MCF 10A (cell line): ENCODE measurements at places on chromosomes 13 and 19. TPM values are rescaled to one million over a fixed set of nuclear protein-coding genes. Genes with fewer than 3 reads are reported as not detected.
A peak's percentile ranks its signal among the peaks of the same experiment; 100 is the strongest.

GRCh38 chr19:47863514-47863936 is 4.5 kb downstream of the TPRX2 start:
- H3K4me1 ChIP-seq = no peaks in the 10 kb centered on the region
- no peaks in the 10 kb centered on the region for H3K36me3 ChIP-seq
- no peak overlapping the region for H3K27ac ChIP-seq
- DNase-seq = peak; percentile 85

- no peak for DNase-seq
- no peaks in the 10 kb centered on the region for H3K27me3 ChIP-seq
- no peak overlapping the region for H3K4me3 ChIP-seq
- no peak overlapping the region for H3K27ac ChIP-seq
- peaks cover 80% of the 10 kb centered on the region for H3K4me1 ChIP-seq
Measured at GRCh38 chr19:35119091-35119490, 3.5 kb downstream of the FXYD3 start.

- H3K4me1 ChIP-seq = no peaks in the 10 kb centered on the region
- no peaks in the 10 kb centered on the region for H3K27me3 ChIP-seq
- DNase-seq = no peak
Measured at GRCh38 chr13:90402102-90402501, 945.4 kb upstream of the MIR17HG start.

- no peaks in the 10 kb centered on the region for H3K27me3 ChIP-seq
- no peak overlapping the region for H3K27ac ChIP-seq
- DNase-seq = no peak
- peaks cover 72% of the 10 kb centered on the region for H3K36me3 ChIP-seq
- H3K4me1 ChIP-seq = no peaks in the 10 kb centered on the region
Measured at GRCh38 chr13:46008631-46009030, 43.9 kb downstream of the ZC3H13 start.

Gene METTL21C
- total RNA-seq = not detected in 2 replicates

Gene MFSD12
- total RNA-seq = 77.5 and 79.4 TPM in 2 replicates

Gene NXNL1
- total RNA-seq = not detected in 2 replicates

Gene ANKRD24
- total RNA-seq = 1.2 and 2.9 TPM in 2 replicates
